NCI-H510A treated with DMSO at 0.1 percent for 48 hours (cell line): ENCODE measurements at places on chromosomes 13 and 19.

- no peak for DNase-seq
These were observed 66.4 kb downstream of the ZNF730 start for GRCh38 chr19:23183251-23183650.

DNA sequence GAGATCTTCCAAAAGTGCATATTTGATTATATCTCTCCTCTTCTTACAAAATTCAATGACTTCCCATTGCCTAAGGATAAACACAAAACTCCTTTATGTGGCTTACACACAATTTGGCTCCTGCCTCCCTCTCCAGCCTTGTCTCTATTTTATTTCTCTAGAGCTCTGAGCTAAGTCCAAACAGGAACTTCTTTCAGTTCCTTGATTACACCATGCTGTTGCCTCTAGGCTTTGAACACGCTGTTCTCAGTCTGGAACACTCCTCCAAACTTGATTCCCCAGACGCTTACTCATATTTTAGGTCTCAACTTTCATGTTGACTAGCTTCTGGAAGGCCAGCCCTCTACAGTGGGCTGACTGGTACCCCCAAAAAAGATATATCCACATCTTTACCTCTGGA, 258.5 kb downstream of the COG6 start:
- no peak for DNase-seq

DNA sequence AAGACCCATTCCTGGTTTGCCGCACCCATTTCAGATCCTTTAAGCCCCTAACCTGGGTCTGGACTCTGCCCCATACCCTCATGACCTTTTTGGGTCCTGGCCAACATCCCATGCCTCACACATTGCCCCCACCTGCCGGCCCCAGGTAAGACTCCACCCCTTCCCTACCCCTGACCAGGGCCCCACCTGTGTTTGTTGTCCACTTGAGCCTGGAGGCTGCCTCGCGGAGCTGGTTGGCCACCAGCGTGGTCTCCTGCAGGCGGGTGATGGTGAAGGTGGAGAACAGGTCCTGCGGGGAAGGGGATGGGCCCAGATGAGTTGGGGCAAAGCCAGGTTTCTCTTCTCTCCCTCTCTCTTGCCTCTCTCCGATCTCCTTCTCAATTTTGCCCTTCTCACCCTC, 19.5 kb downstream of the MAN2B1 start:
- DNase-seq, result no peak

GRCh38 chr19:6697291-6697690, 23.2 kb downstream of the C3 start:
- no peak for DNase-seq

DNA sequence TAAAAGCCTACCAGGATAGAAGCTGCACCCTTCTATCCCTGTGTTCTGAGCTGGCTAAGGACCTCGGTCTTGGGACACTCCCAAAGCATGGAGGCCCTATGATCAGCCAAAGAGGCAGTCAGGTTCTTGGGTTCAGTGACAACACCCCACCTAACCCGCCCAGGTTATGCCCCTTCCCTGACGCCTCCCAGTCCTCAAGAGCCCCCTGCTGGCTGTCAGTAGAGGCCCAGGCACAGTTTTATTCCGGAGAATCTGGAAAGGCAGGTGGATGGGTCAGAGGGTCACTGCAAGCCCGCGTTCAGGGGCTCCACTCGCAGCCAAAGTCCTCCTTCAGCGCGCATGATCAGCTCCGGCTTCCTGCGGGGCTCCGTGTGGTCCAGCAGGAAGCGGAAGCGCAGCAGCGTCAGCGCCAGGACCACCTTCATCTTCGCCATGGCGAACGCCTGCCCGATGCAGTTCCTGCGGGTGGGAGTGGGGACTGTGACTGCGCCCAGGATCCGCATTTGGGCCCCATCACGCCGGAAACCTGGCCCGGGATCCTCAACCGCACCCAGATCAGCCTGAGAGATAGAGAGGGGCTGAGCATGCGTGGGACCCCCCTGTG, 22.3 kb downstream of the OR10H3 start:
- DNase-seq, result no peak

- DNase-seq, result no peak
These were observed 11.3 kb downstream of the GTPBP3 start for GRCh38 chr19:17348700-17349099.

DNA sequence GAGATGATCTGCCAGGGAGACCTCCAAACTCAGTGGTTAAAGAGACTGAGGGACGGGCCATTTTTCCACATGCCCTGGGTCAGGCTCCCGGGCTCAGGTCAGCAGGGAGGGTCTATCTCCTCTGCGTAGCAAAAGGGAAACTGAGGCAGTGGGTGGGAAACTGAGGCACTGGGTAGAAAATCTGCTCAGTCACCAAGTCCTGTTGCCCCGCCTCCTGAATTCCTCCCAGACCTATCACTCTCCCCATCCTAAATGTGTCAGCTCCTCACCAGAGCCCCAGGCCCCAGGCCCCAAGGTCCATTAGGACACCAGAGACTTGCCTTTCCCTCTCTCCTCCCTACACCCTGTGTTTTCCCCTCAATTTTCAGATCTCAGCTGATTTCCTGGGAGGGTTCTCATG, 2.4 kb downstream of the CD320 start:
- DNase-seq, result no peak

- peak; percentile 79 for DNase-seq
These were observed 1.1 kb upstream of the SWSAP1 start for GRCh38 chr19:11373166-11373884.

- DNase-seq, result no peak
These were observed 109.3 kb downstream of the ZIC5 start for GRCh38 chr13:99862244-99862643.

DNA sequence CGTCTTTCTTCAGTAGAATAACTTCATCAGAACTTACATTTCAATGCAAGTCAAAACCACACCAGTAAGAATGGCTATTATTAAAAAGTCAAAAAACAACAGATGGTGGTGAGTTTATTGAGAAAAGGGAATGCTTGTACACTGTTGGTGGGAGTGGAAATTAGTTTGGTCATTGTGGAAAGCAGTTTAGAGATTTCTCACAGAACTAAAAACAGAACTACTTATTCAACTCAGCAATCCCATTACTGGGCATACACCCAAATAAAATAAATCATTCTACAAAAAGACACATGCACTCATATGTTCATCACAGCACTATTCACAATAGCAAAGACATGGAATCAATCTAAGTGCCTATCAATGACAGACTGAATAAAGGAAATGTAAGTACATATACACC, 231.2 kb downstream of the NHLRC3 start:
- no peak for DNase-seq

DNA sequence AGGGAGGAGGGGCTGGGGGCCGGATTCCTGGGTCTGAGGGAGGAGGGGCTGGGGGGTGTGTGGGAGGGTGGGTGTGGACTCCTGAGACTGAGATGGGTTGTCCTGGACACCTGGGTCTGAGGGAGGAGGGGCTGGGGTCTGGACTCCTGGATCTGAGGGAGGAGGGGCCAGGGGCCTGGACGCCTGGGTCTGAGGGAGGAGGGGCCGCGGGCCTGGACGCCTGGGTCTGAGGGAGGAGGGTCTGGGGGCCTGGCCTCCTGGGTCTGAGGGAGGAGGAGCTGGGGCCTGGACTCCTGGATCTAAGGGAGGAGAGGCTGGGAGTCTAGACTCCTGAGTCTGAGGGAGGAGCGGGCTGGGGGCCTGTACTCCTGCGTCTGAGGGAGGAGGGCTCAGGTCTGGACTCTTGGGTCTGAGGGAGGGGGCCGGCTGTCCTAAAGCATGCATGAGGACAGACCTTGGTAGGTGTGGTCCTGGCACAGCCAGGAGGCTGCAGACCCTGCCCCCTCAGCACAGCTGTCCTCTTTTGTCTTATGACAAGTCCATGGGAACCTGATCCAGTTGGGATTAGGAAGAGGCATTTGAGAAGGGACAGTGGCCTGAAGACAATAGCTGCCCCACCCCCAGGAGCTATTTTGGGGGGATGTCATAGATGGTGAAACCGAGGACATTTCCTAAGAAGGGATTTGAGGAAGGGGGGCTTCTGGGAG, 1.3 kb downstream of the TNNT1 start:
- DNase-seq, result peak; percentile 23

DNA sequence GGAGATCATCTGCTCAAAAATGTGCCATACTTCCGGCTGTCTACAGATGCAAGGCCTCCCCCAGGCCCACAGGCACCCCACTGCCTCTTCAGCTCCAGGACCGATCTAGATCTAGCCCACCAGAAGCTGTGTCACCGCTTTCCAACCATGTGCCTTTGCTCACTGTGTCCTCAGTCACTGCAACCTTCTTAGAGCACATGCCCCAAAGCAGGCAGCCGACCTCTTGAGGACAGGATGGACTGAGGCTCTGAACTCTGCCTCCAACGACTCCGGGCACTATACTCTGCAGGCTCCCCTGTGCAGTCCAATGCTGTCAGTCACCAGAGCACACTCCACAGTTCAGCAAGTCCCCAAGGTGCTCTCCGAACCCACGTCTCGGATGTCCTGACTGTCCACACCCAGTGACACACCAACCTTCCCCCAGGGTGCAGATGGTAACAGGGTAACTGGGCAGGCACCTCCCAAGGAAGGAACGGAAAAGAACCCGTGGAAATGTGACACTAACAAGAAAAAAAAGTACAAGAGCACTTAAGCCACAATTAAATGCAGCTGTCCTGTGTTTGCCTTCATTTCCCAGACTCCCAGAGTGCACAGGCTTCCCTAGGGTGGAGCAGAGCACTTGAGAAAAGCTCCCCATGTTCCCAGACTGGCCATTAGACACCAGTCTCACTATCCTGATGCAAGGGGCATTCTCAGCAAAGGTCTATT, 4.8 kb downstream of the STK24 start:
- DNase-seq, result peak; percentile 77
